NCI-H510A treated with DMSO at 0.1 percent for 48 hours (cell line): ENCODE measurements at places on chromosomes 4 and X.

DNA sequence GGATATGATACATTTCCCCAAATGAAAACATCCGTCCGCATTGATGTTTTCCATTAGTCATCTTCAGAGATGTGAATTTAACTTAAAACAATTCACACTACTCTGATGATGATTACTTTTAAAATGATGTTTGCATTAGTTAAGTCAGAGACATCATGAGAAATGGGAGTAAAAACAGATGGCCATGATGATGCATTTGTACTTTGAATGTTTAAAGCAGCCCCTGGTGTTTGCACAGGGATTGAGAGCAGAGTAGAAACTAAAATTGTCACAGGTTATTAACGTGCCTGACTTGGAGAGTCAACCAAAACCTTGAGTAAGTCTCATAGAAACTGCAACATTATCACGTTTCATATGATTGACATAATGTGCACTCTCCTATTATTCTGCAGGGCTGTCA is 117.2 kb downstream of the CFAP299 start:
- no peak for DNase-seq

DNA sequence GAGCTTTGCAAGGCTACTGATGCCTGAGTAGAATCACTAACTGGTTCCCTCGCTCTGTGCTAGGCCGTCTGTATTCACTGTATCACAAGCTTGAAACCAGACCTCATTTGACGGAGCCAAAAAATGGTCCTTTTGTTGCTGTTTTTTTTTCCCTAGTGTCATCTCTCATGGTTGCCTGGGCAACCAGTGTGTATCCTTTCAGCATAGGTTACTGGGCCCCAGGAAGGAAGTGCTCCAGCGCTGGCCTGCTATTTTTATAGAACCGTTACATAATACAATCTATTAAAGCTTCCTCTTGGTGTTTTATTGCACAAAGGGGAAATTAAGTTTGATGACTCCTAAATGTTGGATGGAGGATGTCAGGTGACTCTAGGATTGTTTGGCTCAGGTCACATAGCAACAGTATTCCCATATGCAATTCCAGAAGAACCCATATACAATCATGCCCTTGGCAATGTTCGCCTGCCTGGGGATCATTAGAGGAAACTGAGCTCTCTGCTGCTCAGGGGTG is 220.4 kb downstream of the SPRY1 start:
- DNase-seq = peak; percentile 31

GRCh38 chr4:103046416-103047290 is 27.1 kb upstream of the SLC9B1 start:
- DNase-seq = peak; percentile 0

DNA sequence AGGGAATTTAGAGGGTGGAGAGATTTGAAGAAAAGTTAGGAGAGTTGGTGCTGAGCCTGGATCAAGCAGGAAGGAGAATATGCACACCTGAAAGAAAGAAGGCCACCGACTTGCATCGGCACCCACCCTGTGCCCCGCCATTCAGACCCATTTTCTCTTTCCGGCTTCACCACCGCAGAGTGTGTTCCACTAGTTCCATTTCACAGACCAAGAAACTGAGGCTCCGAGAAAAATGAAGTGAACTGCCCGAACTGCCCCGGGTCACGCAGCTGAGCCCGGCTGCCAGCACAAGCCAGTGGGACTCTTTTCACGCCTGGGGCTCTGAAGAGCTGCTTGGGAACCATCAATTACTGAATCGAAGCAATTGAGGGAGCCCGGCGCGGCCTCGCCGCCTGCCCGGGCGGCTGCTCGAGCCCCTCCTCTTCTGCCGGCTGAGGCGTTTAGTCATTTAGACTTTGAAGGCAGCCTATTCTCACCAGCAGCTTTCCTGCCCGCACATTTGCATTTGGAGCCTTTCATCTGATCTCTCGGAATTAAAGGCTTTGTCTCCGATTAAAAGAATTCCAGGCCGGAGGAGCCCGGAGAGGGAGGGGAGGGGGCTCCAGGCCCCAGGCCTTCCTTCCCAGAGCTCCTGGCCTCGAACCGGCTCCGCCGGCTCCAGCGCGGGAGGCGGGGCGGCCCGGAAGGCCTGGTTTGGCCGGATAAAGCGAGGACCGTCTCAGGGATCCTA is 140.2 kb upstream of the PJA1 start:
- DNase-seq = no peak

DNA sequence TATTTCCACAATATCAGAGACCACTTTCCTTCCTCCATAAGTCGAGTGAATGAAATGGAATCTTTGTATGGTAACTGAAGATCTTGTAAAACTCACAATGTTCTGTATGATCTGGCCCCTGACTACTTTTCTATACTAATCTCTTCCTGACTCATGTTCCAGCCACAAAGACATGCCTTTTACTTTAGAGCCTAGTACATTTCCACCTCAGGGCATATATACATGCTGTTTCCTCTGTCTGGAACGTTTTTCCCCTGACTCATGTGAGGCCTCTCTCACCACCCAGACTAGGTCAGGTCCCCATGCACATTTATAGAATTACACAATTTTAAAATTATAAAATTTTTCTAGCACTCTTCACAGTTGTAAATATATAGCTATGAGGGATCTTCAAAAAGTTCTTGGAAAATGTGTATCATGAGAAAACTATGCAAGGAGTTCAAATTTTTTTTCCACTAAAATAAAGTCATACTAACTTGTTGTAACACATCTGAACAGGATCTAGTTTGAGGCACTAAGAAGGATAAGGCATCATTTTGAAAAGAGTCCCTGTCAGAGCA is 208.8 kb downstream of the SH2D1A start:
- no peak for DNase-seq

GRCh38 chrX:23548164-23548563 is 119.1 kb upstream of the PRDX4 start:
- no peak for DNase-seq
